ENCODE measurements at places on chromosomes 6 and 20.
A peak's percentile ranks its signal among the peaks of the same experiment; 100 is the strongest.

DNA sequence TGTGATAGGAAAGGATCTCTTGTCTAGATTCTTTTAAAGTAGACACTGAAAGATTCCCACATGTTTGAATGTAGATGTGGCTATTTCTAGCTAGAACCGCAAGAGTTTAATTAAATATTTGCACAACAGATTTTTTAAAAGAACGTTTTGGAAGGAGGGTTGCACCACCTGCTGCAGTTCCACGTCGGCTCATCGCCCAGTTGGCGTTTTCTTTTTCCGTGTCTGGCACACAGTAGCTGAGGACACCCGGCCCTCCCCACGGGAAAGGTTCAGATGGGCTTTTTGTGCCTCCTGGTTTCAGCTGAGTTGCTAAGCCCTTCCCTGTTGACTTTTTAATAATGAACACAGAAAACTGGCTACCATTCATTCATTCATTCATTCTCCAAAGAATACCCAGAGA lies 41.8 kb upstream of the DOK5 start:
- peak; percentile 21 for DNase-seq

GRCh38 chr20:60117065-60117464 lies 158.8 kb downstream of the CDH26 start:
- DNase-seq, result no peak

GRCh38 chr20:2972126-2972525 lies 71.3 kb upstream of the GNRH2 start:
- no peak for DNase-seq

DNA sequence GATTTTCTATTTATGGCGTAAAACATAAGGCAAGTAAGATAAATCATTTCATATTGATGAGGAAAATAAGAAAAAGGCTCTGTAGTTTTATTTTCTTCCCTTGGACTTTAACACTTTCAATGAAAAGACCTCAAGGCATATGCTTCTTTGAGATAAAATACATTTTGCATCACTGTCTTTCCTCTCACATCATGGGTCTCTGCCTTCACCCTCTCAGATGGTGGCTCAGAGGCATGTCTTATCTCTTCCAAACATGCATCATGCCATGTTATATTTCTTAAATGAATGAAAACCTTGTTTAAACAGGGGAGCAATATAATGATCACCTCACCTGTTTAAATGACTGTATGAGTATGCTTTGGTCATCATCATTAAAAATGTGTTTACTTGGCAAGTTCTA lies 59.3 kb downstream of the PRL start:
- DNase-seq, result no peak

DNA sequence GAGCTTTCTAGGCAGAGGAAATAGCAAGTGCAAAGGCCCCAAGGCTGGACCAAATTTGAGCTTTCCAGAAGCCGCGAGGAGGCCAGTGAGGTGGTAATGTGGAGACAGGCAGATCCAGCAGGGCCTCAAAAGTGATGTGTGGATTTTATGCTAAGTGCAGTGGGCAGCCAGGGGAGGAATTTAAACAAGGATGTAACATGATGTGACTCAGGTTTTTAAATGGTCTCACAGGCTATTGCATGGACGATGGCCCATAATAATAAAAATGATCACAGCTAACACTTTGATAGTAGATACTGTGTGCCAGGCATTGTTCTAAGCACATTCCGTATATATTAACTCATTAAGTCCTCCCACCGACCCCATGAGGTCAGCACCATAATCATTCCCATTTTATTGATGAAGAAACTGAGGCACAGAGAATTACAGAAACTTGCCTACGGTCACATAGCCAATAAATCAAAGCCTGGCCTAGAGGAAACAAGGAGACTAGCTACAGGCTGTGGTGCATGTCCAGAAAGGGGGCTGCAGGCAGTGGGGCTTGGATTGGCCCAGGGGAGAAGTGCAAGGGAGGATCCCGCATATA lies 18.0 kb upstream of the PREX1 start:
- DNase-seq, result no peak

- no peak for DNase-seq
These were observed 311.0 kb downstream of the LRFN2 start for GRCh38 chr6:40276141-40276540.

- DNase-seq, result no peak
These were observed 449.4 kb upstream of the CDH4 start for GRCh38 chr20:60802676-60803075.

- DNase-seq, result no peak
These were observed 3.7 kb upstream of the NEDD9 start for GRCh38 chr6:11236076-11236750.

DNA sequence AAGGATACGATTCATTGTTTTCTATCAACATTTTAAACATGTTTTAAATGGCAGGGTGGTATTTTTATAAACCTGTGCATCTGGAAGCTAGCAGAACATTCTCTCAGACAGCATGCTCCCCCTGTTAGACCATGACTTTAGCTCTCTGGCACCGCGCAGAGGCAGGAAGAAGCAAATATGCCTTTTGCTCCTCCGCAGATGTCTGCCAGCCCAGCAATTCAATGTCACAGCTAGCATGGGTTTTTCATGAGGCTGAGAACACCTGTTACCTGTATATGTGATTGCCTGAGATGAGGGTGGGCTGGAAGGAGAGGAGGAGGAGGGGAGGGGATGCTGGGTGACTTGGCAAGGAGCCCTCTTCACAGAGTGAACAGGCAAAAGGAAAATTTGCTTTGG lies 6.7 kb downstream of the MTCH1 start:
- no peak for DNase-seq

- DNase-seq, result no peak
These were observed 140.1 kb downstream of the BTBD3 start for GRCh38 chr20:12057778-12058177.

- DNase-seq, result no peak
These were observed 104.0 kb downstream of the VEGFA start for GRCh38 chr6:43873806-43874714.

GRCh38 chr6:113858480-113859348 lies 1.6 kb downstream of the MARCKS start:
- peak; percentile 94 for DNase-seq

DNA sequence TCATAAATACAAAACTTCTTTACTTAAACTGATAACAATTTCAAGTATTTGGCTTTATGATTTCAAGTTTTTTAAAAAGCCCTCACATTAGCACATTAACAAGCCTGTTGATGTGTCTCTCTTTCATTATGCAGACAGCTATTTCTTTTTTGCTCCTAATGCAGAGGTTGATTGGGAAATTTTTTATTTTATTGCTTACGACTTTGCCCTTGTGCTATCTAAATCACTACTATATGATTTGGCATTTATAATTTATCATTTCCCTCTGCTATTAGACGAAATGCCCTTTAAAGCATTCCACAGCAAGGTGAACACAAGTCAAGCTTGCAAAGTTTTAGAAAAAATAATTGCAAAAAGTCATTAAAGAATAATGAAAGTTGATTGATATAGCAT lies 54.5 kb upstream of the REV3L start:
- no peak for DNase-seq

DNA sequence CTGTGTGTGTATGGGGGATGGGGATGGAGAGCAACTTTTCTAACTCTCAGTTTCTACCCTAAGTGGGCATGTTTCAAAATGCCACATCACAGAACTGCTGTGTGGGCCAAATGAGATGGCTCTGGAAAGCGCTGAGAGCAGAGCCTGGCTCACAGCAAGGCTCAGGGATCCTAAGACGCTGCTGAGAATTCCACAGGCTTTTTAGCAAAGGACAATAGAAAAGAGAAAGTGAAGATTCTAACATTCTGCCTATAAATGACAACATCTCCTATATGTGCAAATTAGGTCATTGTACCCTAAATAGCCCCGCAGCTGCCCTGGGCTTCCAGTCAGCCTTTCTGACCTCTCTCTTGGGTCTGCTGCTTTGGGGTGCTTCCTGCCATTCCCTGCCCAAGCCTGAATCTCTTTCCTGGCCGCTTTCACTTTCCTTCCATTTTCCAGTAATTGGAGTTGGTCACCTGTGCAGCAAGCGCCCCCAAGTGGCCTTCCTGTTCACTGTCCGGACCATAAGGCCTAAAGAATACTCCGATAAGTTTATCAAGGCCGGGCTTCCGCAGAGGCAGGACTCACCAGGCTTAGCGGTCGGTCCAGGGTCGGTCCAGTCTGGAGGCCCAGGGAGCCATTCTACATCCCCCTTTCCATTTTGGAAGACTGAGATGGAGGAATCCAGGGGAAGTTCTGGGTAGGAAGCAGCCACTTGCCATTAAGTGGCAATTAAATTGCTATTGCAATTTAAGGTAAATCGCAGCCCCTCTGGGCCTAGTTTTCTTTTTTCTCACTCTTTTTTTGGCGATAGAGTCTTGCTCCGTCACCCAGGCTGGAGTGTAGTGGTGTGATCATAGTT lies 6.7 kb upstream of the DDR1 start:
- DNase-seq, result peak; percentile 95

GRCh38 chr6:46730921-46731461 lies 4.2 kb downstream of the PLA2G7 start:
- no peak for DNase-seq

DNA sequence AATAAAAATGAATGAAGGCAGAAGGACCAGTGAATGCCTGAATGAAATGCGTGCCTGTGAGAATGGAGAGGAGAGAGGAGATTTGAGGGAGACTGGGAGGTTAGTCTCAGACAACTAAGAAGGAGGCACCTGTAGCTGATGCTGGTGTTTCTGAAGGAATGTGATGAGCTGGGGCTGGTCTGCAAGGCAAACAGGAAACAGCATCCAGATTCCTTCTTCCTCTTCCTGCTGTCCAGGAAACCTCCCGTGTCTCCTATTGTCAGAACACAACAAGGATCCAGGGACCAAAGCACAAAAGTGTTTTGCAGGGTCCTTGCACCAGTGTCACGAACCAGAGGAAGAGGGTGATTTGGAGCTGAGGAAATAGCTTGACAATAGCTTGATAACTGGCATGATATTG lies 50.4 kb upstream of the TAB2 start:
- DNase-seq, result no peak

DNA sequence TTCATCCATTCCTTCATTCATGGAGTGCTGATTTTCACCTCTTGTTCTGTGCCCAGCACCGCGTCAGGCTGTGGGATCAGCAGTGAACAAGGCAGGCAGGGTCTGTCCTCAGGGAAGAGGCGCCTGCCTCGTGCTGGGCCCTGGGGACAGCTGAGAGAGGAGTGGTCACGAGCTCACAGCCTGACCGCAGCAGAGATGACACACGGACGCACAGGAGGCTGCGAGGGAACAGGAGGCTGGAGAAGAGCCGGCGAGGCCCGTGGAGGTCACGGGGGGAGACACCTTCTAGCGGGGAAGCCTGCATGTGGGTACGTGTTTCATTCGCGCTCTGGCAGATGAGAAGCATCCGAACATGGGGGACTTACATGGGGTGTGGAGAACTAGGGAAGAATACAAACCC lies 27.5 kb downstream of the PXDC1 start:
- no peak for DNase-seq

DNA sequence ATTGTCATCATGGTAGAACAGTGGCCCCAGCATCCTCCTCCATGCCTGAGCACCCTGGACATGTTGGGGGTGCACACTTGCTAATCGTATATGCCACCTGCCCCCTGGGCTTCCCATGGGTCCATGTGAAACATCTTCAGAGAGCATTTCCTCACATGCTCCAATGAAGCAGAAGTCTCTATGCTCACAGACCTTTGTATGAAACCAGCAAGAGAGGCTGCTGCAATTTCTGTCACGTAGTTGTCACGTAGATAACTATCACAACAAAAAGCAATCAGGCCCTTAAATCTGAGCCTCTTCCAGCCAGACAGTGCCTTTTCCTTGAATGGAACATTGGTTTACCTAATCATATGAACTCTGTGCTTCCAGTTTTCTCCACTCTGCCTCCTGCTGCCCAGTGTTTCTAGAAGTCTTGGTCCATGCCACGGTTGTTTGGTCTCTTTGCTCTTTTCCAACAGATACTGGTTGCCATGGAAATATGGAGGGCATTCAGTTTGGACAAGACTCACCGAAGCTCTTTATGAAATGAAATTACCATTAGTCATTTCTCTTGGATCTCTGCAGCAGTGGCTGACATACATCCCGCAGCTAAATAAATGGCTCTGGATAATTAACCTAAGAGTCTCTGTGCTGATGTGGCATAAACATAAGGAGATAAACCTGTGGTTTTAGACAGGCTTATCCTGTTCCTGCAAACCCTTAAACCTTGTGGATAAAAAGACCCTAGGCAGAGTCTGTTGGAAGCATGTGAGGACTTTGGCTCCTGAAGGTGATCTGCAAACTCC lies 172.8 kb upstream of the SYNDIG1 start:
- DNase-seq, result no peak

GRCh38 chr6:149231778-149232177 lies 85.7 kb upstream of the TAB2 start:
- DNase-seq, result no peak

GRCh38 chr6:149392535-149392934 lies 7.5 kb upstream of the SUMO4 start:
- no peak for DNase-seq

GRCh38 chr6:52317841-52318581 lies 33.5 kb upstream of the MCM3 start:
- no peak for DNase-seq

GRCh38 chr20:47785854-47786764 lies 828 bp upstream of the SULF2 start:
- DNase-seq, result peak; percentile 80

DNA sequence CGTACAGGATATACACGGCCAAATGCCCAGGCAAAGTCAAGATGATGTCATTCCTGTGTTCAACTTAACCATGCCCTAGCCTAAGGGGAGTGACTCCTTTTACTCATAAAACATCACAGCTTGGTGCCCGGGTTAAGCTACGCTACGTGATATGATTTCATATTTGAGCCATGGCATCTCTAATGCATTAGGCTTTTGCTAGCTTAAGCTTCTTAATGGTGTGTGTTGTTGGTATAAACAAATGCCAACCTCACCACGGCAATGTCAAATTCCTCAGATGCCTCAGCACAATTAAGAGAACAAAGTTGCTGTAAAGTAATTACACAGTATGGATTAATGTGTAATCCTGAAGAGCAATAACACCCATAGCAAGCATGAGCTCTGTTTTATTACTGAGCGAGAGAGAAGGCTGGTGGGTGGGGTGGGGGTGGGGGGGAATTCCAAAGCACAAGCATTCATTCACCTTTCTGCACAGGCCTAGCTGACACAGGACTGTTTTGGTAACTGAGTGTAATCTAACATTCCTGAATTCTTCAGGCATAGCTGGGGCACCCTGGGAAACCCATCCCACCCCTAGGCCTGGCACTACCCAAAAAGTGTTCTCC lies 44.7 kb upstream of the CNKSR3 start:
- DNase-seq, result no peak

DNA sequence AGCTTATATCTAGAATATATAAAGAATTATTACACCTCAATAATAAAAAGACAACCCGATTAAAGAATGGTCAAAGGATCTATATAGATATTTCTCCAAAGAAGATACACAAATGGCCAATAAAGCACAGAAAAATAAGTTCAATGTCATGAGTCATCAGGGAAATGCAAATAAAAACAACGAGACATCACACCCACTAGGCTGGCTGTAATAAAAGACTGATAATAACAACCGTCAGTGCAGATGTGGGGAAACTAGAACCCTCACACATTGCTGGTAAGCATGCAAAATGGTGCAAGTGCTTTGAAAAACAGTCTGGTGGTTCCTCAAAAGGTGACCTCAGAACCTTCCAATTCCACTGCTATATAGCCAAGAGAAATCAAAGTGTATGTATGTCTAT lies 33.0 kb downstream of the TBX18 start:
- no peak for DNase-seq

GRCh38 chr6:11224966-11225463 lies 7.5 kb downstream of the NEDD9 start:
- no peak for DNase-seq
